NCI-H526 treated with DMSO at 0.1 percent for 48 hours (cell line): ENCODE measurements at places on chromosomes 6 and 20.

- DNase-seq: no peak
These were observed 446.0 kb downstream of the QKI start for GRCh38 chr6:163860287-163861081.

GRCh38 chr6:20334334-20334733 lies 67.3 kb upstream of the E2F3 start:
- DNase-seq: no peak

GRCh38 chr6:170165085-170165470 lies 125.8 kb downstream of the DLL1 start:
- DNase-seq: no peak

DNA sequence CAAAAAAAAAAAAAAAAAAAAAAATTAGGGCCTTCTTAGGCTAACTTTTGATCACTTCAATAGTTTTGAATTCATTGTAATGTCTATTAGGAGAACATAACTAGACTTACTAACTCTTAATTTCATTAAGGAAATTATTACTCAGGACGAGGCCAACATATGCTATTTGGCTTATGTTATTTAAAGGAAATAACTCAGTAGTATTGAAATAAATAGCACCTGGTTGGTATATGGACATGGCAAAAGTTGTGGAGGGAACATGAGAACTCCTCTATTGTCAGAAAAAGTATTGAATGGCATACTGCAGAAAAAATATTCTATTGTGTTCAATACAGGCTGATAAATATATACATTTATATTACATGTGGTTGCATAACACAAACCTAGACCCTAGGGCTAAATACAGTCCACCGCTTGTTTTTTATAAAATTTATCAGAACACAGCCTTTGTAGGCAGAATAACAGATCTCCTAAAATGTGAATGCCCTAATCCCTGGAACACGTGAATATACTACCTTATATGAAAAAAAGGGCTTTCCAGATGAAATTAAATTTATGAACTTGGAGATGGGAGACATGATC lies 18.0 kb downstream of the CYP24A1 start:
- DNase-seq: no peak

DNA sequence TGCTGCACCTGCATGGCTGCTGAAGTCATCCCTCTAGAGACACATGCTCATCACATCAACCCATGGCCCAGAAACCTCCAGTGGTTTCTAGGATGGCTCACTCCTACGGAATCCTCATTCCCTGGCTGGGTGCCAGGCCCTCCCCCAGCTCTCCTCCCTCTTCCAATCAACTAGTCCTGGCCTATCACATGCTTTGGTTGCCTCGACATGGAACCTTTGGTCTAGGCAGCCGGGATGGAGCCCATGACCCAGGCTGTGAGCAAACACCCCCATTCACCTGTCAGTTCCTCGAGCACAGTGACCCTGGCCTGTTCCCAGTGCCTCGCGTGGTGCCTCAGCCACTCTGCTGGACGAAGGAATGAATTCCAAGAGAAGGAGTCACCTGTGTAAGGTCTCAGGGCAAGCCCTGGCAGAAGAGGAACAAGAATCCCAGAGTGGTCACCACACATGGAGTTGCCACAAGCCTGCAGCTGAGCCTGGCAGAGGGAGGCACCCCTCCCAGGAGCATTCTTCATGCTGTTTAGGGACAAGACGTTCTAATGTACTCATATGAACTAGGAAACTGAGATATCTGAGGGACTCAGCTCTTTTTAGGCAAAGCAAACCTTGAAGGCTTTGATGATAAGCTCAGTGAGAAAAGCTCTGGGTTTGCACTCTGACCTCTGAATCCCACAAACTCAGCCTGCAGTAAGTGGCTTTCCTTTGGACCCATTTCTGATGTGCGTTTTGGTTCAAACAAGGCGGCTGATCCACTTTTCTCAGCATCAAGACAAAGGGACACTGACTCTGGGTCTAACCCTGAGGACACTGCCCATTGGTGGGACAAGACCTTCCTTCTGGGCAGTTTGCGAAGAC lies 40.2 kb downstream of the PPP1R3G start:
- DNase-seq: no peak

DNA sequence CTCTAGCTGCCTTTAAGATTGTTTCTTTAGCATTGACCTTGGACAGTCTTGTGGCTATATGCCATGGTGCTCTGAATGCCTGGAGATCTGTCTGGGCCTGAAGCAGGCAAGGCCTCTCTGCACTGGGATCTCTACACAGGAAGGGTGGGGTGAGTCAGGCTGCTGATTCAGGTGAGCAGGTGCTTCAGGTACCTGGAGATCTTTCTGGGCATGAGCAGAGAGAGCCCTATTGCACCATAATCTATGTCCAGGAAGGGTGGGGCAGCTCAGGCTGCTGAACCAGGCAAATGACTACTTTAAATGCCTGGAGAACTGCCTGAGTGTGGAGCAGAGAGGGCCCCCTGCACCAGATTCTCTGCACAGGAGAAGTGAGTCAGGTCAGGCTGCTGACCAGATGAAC lies 94.5 kb downstream of the TPBG start:
- no peak for DNase-seq

DNA sequence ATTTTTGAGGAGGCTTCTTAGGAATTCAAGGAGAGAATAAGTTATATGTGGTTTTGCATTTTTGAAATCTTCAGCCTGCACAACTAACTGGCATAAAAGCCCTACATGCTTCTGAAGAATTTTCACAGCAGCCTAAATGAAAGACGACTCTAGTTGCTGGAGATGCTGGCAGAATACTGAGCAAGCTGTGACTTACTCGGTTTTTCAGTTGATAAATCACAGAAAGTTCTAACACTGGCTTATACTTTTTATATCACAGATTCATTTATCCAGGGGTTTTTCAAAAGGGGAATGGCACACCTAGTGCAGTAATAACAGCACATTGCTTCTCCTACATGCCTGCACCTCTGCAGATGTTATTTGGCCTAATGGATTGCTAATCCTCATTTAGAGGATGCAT lies 134.6 kb downstream of the IMPG1 start:
- no peak for DNase-seq

GRCh38 chr6:70166088-70166958 lies 136.6 kb downstream of the COL9A1 start:
- peak; percentile 23 for DNase-seq

DNA sequence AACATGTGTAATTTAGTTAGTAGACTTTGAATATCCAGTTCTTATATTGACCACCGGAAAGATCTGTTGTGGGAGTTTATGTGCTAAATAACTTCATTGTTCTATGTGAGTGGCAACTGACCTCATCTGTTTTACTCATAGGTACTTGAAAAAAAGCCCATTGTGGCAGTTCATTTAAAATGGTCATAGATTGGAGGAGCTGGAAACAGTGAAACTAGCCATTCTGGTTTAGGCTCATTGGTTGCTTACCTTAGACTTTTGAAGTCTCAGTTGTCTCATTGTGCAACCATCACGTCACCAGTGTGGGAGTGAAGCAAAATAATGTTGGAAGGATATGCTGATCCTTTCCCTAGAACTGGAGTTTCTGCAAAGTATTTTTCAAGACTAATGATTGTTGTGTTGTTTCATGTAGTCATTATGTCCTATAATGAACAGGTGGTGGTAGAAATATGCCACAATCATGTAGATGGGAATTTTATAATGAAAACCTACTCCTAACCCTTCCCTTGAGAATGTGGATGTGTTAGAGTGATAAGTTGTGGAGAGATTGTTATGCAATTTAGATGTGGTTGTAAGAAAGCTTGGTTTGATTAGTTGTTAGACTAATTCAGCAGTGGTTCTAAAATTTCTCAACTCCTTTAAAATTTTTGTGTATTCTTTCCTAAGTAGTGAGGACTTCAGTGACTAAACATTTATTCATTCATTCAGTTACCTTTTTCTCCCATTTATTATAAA lies 18.3 kb downstream of the DSP start:
- DNase-seq: no peak

DNA sequence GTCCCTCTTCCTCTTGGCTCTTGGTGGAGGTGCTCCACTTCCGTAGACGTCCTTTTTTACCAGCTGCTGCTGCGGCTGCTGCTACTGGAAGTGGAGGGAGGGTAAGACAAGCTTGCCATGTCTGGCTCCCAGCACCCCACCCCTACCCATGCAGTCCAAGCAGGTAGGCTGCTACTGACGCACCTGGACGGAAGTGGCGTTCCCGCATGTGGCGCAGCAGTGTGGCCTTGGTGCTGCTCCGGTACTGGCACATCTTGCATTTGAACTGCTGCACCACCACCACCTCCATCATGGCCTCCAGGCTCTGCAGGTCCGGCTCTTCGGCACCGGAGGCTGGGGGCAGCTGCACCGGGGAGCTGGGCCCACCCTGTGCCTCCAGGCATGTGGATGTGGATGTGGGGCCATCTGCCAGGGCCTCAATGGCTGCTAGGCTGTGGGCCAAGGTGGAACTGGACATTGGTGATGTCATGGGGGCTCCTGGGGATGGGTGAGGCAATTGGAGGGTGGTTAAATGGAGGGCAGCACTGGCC lies 4.4 kb downstream of the ZNF335 start:
- no peak for DNase-seq

GRCh38 chr6:13557841-13558240 lies 16.6 kb upstream of the SIRT5 start:
- peak; percentile 77 for DNase-seq

DNA sequence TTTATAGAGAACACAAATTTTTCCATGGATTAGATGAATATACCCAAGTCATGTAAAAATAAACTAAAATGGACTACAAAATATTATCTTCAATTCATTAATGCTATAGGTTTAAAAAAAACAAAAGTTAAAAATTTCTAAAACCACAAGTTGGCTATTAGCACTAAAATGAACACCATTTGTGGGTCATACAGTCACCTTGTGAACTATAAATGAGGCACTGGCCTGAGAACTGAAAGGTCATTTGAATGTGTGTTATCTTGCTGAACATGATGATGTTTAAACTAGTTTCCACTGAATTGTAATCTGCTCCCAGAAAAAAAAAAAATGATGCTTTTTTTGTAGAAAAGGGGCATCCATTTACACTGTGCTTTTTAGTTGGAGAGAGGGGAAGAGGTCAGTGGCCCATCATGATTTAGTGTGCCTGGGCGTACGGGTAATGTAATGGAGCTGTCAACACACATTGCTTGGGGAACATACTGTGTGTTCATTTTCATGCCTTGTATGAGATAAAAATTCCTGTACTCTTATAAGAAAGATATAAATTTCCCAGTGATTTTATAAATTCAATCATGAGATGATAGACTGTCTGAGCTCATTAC lies 96.6 kb upstream of the FKBP1C start:
- DNase-seq: no peak

- no peak for DNase-seq
These were observed 66.4 kb upstream of the BHLHE23 start for GRCh38 chr20:63072991-63073737.

DNA sequence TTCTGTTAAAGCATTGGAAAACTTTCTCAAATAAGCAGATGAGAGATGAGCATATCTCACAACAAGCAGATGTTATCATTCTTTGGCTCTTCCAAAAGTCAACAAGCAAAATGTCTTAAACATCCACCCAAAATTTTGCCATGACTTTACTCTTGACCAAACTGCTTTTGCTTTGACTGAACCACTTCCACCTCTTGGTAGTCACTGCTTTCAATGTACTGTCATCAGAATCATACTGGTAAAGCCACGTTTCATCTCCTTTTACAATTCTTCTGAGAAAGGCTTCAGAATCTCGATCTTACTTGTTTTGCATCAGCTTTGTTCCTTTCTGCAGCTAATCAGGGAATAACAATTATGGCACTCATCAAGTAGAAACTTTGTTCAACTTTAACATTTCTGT lies 498.5 kb upstream of the GJE1 start:
- DNase-seq: no peak

- no peak for DNase-seq
These were observed 96.0 kb downstream of the RIMS1 start for GRCh38 chr6:71982389-71982788.

GRCh38 chr6:80789912-80790570 lies 683.6 kb downstream of the BCKDHB start:
- no peak for DNase-seq

- peak; percentile 52 for DNase-seq
These were observed 309 bp upstream of the ABRACL start for GRCh38 chr6:139028215-139028657.

DNA sequence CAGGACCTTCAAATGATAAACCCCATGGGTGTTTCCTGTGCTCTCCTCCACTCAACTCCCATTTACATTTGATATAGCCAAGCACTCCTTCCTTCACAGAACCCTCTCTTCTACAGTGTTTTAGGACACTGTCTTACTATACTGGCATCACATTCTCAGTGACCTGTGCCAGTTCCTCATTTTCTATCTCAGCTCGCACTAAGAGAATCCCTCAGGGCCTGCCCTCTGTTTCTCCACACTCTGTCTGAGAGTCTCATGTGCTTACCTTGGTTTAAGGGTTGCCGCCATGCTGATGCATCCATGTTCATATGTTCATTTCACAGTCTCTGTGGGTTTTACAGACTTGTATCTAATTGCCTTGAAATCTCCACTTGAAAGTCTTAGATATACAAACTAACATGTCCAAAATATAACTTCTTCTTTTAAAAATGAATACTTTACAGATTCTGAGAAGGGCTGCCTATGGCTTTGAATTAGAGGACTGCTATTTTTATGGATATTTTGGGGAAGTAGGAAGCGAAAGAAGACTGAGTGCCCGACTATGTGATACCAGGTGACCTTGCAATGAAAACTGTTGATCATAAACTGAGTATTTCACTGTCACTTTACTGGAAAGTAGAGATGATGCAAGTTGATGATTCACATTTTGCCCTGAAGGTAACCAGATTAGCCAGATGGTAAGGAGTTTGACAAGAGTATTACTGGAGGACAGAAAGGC lies 153.1 kb upstream of the SIM1 start:
- DNase-seq: no peak

- DNase-seq: no peak
These were observed 204.1 kb upstream of the PREP start for GRCh38 chr6:105606831-105607463.

GRCh38 chr6:82040405-82041221 lies 206.9 kb downstream of the IBTK start:
- DNase-seq: peak; percentile 22

DNA sequence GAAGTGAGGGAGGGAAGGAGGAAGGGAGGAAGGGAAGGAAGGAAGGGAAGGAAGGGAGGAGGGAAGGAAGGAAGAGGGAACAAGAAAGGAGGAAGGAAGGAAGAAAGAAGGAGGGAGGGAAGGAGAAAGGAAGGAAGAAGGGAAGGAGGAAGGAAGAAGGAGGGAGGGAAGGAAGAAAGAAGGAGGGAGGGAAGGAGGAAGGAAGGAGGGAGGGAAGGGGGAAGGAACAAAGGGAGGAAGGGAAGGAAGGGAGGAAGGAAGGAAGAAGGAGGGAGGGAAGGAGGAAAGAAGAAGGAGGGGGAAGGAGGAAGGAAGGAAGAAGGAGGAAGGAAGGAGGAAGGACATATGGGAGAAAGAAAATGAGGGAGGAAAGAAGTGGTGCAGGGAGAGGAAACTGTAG lies 184.7 kb upstream of the PMEPA1 start:
- DNase-seq: no peak
